NCI-H69 (cell line): ENCODE measurements at places on chromosomes 7 and 10.
A peak's percentile ranks its signal among the peaks of the same experiment; 100 is the strongest.

- DNase-seq: peak; percentile 13
These were observed 2.9 kb upstream of the OSBPL3 start for GRCh38 chr7:24982917-24983316.

DNA sequence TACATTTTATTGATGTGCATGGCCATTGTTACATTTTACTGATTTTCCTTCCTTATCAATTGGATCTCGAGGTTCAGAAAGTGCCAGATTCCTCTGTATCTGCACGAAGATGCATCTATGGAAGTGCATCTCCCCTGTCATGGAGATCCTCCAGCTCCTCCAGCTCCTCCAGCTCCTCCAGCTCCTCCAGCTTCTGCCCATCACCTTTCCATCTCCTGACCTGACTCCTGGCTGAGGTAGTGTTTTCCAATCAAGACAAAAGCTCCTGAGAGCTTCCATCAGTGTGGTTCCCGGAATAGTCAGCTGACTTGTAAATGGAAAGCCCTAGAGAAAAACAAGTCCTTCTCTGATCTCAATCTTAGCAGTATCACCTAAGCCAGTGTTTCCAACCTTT, 90.8 kb upstream of the KLF6 start:
- no peak for DNase-seq

DNA sequence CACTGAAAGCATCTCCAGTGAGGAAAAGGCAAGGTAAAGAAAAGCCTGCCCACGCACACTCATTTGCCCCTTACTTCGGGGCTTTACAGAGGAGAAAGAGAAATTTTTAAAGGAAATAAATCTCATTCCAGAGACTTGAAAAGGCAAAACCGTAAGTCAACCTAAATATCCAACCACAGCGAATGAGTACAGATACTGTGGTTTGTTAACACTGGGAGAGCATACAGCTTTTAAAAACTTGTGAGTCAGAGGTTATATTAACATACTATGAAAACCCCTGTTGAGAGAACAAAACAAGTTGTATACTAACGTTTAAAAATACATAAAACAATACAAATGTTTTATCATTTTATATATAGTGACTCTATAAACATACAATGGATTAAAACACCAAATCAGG, 28.6 kb upstream of the ST7 start:
- no peak for DNase-seq

DNA sequence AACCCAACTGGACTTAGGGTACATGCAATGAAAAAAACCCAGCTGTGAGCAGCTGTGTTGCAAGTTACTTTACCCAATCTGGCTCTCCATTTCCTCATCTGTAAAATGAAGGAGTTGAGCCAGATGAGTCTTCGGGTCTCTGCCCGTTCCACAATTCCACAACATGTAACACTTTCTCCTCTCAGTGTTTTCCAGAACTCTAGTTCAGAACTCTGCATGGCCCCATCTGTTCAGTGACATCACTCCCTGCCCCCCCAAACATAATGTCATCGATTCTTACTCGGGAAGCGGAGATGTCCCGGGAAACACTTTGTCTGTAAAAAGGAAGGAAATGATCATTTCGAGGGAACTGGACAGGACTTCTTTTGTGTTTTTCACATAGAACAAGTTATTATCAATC, 2.5 kb downstream of the SH3PXD2A start:
- no peak for DNase-seq

- DNase-seq: peak; percentile 98
These were observed 218.0 kb downstream of the PHF14 start for GRCh38 chr7:11191574-11192220.

DNA sequence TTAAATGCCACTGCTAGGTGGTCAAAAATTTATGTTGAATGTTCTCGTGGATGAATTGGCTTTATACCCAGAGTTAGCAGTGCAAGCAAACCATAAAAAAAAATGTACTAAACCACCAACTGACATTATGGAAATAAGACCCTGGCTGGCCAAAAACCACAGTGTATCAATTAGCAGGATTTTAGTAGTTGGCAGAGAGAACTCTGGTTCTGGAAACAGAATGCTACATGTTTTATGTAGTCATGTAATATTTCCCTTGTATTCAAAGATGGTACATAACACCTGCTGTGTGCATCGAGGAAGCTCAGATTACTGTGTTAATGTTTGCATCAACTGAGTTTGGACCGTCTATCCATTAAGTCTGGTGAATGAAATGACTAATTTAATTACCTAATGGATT, 618.5 kb downstream of the CCSER2 start:
- peak; percentile 96 for DNase-seq

GRCh38 chr10:70052462-70053217, at the start of gene MACROH2A2:
Gene MACROH2A2, plus strand, starts transcription at chr10:70052846. Its CDS starts 22,813 bp downstream, at chr10:70075659.
- peak; percentile 68 for DNase-seq

- no peak for DNase-seq
These were observed 67.8 kb upstream of the PCBD1 start for GRCh38 chr10:70956029-70956759.

DNA sequence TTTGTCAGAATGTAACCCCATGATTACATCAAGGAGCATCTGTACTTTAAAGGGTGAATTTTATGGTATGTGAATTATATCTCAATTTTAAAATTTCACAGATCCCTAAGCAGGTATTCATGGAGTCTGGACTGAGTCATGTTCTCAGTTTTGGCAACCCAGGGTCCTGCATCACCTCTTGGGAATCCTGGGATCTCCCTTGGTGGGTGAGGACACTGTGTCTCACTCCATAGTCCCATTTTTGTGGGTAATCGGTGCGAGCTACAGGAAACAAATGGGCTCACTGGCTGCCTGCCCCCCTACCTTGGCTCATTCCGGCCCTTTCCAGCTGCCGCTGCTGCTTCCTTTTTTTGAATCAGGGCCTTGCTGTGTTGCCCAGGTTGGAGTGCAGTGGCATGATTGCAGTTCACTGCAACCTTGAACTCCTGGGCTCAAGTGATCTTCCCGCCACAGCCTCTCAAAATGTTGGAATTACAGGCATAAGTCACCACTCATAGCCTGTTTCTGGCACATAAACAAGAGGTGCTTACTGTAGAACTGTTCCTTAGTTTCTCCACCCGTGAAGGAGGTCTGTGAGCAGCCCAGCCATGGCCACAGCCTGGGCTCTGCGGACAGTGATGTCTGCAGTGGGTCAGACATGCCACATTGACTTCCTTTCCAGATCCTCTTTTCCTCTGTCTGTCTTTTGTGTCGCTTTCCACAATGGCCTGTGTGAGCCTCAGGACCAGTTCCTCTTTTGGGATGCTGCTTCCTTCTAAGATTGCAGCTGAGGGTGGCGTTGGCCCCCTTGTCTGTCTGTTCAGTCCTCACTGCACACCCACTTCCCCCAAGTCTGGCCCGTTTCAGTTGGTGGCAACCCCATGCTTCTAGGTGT, 14.5 kb downstream of the PALD1 start:
- DNase-seq: no peak

- no peak for DNase-seq
These were observed 50.0 kb upstream of the HGF start for GRCh38 chr7:81819861-81820260.
